ENCODE measurements at places on chromosomes 5 and 9.

GRCh38 chr5:63400079-63400478 is 562.2 kb downstream of the HTR1A start:
- no peak for DNase-seq

- no peak for DNase-seq
These were observed 69.0 kb downstream of the TSPAN17 start for GRCh38 chr5:176716320-176716719.

GRCh38 chr5:31107091-31107518 is 86.4 kb upstream of the CDH6 start:
- no peak for DNase-seq

- no peak for DNase-seq
These were observed 65.4 kb downstream of the MED27 start for GRCh38 chr9:132014218-132014805.

GRCh38 chr5:8729437-8729836 is 816.4 kb downstream of the SEMA5A start:
- no peak for DNase-seq

GRCh38 chr5:68798877-68799843 is 294.7 kb upstream of the SLC30A5 start:
- no peak for DNase-seq

All from amygdala (tissue), 56 donors.